ENCODE measurements at places on chromosomes 13 and 19.
A peak's percentile ranks its signal among the peaks of the same experiment; 100 is the strongest.

- no peak for DNase-seq
Observed at GRCh38 chr13:55893540-55893939, 1247.2 kb upstream of the PRR20A start.

DNA sequence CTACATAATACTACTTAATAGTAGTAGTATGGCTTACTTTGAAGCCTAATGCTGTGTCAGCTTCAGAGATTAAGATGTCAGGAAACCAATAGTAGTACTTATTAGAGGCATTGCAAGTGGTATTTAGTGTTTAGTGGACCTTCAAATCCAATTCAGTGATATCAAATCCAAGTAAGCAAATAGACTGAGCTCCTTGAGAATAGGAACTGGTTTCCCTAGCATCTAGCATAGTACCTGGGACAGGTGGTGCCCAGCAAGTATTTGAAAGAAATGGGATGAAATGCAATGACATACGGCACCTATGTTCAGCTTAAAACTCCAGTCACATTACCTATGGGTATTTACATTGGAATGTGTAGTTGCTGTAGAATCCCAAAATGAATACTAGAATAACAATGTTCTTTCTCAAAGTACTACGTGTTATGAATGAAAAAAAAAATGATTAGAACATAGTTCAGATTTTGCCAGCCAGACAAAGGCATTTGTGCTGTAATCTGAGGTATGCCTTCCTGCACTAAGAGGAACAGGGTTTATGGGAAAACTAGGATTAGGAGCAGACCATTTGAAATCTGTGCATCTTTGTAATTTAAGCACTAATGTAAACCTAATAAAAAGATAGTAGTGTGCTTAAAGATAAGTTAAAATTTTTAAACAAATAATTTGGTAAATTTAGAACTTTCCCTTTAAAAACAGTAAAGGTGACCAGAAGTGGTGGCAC lies 17.1 kb downstream of the LSM14A start:
- no peak for DNase-seq

GRCh38 chr19:30170081-30170480 lies 202.1 kb upstream of the ZNF536 start:
- DNase-seq: no peak

DNA sequence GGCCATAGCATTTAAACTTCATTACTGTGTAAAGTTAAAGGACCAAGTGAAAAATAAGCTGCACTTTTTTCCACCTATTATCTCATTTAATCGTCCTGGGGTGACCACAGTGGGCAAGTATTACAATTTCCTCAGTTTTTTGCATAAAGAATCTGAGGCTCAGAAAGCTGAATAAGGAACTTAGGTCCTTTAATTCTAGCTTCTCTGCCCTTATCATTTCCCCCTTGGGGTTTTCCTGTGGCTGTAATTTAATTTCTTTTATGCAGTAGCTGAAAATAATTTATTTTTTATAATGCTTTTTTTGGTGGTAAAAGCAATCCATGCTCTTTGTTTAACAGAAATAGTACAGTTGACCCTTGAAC lies 59.8 kb upstream of the RCBTB2 start:
- DNase-seq: no peak

DNA sequence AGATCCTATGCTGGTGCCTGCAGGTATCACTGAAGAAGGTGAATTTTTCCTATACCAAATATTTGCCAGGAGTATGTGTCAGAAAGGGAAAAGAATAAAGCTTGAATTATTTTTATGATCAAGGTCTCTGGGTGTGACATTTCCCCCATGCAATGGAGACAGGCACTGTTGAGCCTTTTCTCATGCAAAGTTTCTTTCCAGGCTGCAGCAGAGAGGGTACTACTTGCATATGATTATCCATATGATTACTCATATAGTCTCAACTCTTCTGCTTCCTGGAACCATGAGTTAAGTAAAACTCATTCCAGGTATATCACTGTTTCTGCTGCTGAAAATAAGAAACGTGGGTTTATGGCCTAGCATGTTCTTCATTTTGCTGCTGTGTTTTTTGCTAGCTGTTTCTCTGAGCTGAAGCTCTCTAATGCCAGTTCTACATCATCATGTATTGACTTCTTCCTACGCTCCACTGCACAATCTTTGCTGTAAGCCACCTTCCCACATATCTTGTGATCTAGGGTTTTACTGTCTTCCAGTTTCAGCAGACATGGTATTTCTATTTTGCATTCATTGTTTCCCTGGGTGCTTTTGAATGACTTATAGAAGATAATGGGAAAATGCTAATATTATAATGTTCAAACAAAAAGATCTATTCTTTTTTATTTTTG lies 278.7 kb upstream of the GPC6 start:
- no peak for DNase-seq

DNA sequence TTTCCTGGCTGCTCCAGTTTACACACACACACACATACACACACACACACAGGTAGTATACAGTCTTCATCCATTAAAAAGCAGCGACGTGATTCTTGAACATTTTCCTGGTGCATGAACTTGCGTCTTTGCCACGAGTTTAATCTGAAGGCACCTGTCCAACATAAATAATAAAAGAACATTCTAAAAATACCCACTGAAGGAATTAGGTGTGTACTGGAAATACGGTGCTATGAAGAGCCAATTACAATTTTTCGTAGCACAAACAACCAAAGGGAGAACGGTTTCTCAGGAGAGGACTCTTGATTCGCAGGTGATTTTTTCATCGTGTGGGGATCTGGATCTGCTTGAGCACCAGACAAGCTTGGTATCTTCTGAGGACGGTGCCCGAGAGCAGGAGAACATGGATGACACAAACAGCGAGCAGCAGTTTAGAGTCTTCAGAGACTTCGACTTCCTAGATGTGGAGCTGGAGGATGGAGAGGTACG lies 61.2 kb downstream of the ZAR1L start:
- no peak for DNase-seq

GRCh38 chr13:69751259-69751658 lies 356.4 kb upstream of the ATXN8OS start:
- no peak for DNase-seq

- DNase-seq: no peak
Observed at GRCh38 chr19:3057275-3057714, 5.0 kb downstream of the TLE5 start.

DNA sequence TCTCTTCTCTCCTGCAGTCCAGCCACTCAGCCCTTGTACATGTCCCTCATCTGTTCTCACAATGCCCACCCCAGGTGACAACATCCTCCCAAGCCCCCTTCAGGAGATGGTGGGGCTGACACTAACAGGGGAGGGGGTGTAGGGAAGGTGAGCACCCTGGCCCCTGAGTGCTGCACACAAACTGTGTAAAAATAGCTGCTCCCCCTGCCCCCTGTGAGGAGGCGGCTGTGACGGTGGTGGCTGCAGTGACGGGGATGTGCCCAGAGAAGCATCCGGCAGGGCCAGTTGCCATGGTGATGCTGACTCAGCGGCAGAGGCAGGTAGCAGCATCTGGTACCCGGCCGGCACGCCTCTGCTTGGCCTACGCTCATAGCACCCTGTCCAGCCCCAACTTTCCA lies 13.0 kb upstream of the JUND start:
- no peak for DNase-seq

DNA sequence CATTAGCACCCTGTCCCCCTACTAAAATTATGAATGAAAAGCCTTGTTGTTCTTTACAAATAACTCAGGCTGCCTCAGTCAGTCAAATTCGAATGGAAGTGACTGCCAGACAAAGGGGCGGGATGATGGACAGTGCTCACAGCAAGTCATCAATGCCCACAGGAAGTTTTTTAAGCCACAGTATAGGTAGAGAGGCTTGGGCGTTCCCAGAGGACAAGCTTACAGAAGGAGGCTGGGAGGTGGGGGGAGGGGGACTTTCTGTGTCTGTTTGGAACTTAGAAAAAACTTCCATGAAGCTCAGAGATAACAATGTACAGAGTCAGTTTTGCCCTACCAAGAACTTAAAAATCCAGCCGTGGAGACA lies 18.5 kb upstream of the SPRY2 start:
- DNase-seq: no peak

DNA sequence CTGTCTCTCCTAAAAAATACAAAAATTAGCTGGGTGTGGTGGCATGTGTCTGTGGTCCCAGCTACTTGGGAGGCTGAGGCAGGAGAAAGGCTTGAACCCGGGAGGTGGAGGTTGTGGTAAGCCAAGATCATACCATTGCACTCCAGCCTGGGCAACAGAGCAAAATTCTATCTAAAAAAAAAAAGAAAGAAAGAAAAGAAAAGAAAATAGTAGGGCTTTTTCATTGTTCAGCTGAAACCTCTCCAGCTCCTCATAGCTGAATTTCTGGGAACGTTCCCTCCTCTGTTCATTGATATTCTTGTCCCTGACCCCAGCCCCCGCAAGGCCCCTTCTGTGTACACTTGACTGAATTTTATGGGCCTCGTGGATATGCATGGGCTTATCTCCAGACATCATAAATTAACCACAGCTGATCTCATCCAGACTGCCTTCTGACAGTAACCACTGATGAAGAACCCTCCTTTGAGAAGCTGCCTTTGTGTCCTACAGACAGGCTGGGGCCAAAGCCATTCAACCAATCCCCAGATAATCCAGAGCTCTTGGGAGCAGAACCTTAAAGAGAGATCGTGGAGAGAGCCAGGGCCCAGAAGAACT lies at the start of gene ELSPBP1:
ELSPBP1 (plus strand) TSS at position 424 of the 594 bp plus-strand sequence. CDS start 14,036 bp downstream, outside the sequence.
- DNase-seq: no peak

DNA sequence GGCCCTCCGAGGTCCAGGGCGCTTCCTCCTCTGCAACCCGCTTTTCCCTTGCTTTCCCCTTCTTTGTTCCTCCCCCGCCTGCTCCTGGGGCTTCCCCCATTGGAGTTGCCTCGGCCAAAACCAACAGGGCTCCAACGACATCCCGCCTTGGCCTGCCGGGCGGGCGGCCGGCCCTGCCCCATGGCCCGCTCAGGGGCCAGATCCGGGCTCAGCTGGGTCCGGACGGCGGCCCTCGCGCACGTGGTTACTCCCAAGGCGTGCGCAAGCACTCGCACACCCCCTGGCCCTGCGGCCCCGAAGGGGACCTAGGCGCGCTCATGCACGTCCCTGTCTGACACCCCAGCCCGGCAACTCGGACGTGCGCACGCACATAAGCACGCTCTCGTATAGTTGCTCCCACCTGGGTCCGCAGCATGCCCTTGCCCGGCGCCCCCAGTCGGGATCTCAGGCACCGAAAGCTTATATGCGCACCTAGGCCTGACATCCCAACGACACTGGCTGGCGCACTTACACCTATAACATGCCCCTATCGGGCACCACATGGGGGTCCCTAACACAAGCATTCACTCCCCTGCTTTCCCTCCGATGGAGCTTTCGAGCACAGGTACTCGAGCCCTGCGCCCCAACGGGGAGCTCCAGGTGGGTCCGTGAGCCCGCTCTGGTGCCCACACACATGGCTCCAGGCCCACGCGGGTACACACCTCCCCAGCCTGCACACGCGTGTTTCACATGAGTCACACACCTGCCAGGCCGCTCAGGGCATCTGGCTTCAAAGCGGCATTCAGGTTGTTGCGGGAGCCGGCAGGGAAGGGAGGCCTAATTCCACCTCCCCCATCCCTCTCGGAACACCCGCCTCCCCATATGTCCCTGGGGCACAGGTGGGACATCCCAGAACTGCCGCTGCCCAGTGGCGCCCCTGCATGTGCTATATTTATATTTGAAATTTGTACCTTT lies 15.0 kb downstream of the NFIX start:
- no peak for DNase-seq

- no peak for DNase-seq
Observed at GRCh38 chr19:46076951-46077814, 36.4 kb upstream of the IGFL4 start.

- peak; percentile 90 for DNase-seq
Observed at GRCh38 chr19:17079710-17080439, 4.3 kb downstream of the MYO9B start.

- no peak for DNase-seq
Observed at GRCh38 chr19:58118979-58119733, 21.1 kb upstream of the ZSCAN18 start.

DNA sequence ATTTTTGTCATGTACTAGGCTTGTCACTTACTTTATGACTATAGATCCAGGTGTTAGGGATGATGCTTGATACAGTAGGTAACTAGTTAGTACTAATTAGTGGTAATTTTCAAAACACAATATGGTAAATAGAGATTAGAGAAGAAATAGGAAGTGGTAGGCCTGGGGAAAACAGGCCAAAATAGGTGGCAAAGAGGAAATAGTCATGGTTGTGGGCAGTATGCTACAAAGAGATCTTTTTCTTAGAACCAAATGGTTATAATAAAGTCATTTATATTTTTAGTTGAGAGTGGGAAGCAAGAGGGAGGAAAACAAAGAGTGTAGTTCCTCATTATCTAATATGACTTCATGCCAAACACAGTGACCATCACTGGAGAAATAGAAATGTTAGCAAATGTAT lies 9.1 kb upstream of the VWA8 start:
- no peak for DNase-seq

- DNase-seq: no peak
Observed at GRCh38 chr19:52613299-52613906, 24.8 kb downstream of the ZNF83 start.

DNA sequence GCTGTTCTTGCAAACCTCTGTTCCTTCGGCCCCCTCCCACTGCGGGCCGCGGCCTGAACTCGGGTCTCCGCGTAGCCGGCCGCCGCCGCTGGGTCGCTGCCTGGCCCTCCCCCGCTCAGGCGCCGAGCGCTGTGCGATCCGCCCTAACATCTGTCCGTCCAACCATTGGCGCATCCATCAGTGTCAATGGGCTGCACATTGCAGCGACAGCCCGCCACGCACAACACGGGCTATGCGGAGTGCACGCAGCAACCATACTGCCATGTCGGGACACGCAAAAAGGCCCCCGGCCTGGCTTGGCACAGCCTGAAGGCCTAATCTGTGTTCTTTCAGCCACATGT lies 2.6 kb upstream of the TSHZ3 start:
- DNase-seq: no peak

DNA sequence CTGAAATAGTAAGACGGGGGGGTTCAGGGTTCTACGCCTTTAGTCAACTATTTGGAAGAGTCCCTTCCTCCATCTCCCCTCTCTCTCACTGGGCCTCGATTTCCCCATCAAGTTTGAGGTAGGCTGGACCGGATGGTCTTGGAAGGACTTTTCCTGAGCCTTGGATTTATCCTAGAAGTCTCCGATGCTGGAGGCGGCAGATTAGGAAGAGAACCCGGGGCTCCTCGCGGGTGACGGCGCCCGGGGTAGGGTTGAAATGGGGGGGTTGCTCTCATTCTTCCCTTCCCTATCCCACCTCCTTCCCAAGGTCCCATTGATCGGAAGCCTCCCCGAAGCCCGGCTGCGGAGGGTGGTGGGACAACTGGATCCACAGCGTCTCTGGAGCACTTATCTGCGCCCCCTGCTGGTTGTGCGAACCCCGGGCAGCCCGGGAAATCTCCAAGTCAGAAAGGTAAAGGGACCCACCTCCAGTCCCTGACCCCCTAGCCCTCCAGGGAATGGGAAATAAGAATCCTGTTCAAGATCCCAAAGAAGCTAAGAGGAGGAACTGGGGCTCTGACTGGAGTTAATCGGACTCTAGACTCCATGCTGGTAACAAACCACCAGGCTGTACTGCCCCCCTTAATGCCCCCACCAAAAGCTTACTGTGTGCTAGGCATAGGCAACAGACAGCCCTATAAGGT lies 781 bp downstream of the QPCTL start:
- peak; percentile 94 for DNase-seq

- no peak for DNase-seq
Observed at GRCh38 chr13:48508011-48508410, 24.9 kb downstream of the RCBTB2 start.

GRCh38 chr19:48274173-48274572 lies 4.3 kb downstream of the ZNF114 start:
- no peak for DNase-seq

GRCh38 chr13:112442483-112443090 lies 66.4 kb downstream of the SPACA7 start:
- peak; percentile 71 for DNase-seq

GRCh38 chr19:44552324-44552723 lies 22.8 kb upstream of the CEACAM20 start:
- DNase-seq: peak; percentile 82
